C1 segment of cervical spinal cord (tissue), 14 donors: ENCODE measurements at places on chromosomes 1 and 21.

DNA sequence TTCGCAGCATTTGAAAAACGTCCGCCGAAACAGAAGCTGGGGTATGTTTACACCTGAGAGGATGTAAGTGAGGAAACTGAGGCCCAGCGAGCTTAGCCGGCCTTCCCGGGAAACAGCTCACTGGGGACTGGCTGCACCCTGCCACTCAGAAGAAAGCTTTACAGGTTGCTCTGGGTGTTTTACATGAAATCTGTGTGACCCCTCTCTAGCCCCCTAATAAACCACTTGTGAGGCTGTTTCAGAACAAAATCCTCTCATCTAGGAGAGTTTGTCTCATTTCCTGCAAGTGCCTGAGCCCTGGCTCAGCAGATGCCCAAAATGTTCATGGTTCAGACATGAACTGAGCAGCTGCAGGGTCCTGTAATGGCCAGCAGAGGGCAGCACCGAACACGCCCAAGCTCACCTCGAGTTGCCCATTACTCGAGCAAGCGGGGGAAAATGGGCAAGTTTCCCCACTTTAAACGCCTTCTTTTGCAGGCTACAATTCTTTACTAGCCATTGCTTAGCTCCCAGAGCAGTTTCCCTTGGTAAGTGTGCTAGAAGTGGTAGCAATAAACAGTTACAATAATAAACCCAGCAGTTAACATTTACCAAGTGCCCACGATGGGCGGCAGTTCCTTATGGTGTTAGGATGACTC, 76.4 kb downstream of the FHAD1 start:
- DNase-seq: peak; percentile 35

DNA sequence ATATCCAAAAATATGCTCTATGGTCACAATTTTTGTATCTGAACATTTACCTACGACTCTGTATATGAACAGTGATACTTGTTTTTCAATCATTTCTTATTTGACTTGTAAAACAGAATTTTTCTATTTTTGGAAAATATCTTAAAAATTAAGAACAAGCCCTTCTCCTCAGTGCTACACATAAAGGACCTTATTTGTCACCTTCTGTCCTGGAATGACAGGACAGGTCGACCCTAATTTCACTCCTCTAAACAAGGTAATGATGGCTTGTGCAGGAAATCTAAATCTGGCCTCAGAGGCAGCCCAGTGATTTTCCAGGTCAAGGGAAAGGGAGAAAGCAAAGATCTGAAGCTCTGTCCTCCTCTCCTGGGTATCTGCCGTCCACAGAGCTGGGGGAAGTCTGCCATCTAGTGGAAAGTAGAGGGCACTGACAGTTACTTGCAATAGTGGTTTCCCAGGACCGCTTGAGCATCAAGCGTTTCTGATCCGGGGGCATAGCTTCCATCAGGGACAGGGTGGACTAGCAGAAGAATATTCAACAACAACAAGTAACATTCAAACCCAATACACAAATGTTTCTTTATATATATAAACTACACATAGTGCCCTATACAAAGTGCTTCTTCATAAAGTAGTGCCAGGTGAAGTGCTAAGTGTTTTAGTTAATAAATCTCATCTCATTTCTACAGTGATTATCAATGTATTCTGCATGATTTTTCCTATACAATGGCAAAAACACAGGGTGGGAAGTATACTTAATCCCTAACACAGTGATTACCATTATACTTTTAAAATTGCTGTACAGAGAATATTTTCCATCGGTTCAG, 74.6 kb downstream of the SLC25A24 start:
- peak; percentile 52 for DNase-seq

DNA sequence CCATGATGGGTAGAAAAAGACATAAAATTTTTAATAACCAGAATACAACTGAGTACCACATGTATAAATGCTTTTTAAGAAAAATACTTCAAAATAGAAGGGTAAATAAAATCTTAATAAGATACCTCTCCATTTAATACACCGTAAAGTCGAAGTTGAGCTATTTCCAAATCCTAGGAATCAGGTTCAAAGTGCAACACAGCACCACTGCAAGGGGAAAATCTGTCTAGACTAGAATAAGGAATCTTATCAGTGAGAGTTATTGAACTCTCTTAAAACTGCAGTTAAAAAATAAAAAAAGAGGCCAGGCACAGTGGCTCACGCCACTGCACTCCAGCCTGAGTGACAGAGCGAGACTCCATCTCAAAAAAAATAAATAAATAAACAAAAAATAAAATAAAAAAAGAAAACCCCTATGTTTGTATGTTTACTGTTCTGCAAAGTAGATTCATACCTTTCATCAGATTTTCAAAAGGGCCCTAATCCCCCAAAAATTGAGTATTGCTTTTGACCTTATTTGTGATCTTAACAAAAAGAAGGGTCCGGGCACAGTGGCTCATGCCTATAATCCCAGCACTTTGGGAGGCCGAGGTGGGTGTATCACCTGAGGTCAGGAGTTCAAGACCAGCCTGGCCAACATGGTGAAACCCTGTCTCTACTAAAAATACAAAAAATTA, 109.0 kb downstream of the EIF4G3 start:
- DNase-seq: no peak

- DNase-seq: no peak
Observed at GRCh38 chr1:17207966-17208418, 3.1 kb downstream of the PADI1 start.

DNA sequence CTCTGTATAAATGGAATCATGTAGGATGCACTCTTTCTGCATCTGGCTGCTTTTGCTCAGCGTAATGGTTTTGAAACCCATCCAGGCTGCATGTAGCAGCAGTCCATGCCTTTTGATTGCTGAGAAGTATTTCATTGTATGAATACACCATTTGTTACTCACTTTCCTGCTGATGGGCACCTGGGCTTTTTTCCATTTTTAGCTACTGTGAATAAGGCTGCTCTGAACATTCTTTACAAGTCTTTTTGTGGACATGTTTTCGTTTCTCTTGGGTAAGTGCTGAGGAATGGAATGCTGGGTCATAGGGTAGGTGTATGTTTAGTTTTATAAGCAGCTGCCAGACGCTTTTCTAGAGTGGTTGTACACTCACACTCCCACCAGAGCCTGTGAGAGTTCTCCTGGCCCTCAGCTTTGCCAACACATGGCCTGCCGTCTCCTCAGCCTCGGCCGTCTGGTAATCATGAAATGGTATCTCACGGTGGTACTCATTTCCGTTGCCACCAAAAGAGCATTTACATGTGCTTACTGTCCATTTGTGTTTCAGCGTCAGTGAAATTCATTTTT, 22.7 kb downstream of the SLX9 start:
- no peak for DNase-seq

GRCh38 chr1:91850708-91851107, 35.2 kb downstream of the TGFBR3 start:
- DNase-seq: no peak

DNA sequence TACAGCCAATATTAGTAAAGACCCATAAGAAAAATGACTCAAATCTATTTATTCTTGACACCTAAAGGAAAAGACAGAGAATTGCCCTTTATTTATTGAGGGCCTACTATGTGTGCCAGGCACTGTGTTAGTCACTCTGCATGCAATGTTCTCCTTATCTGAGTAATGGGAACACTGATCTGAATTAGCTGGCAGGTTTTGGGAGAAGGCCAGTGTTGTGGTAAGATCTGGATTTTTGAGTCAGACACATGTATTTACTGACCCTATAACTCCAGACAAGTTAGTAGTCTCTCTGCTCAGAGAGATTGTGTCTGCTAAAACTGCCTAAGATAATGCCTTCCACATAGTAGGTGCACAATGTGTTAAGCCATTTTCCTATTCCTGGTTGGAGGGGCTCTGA, 17.3 kb downstream of the LCE4A start:
- DNase-seq: no peak

- no peak for DNase-seq
Observed at GRCh38 chr1:212037900-212038299, 2.4 kb downstream of the DTL start.

GRCh38 chr1:21655259-21655658, 13.9 kb downstream of the RAP1GAP start:
- no peak for DNase-seq

- no peak for DNase-seq
Observed at GRCh38 chr1:43286115-43286514, 734 bp upstream of the C1orf210 start.

- no peak for DNase-seq
Observed at GRCh38 chr21:40011371-40011770, 144.1 kb downstream of the PCP4 start.

- peak; percentile 5 for DNase-seq
Observed at GRCh38 chr1:236103646-236104218, 38.6 kb upstream of the GPR137B start.

- DNase-seq: no peak
Observed at GRCh38 chr1:244065063-244065793, 14.1 kb downstream of the ZBTB18 start.

DNA sequence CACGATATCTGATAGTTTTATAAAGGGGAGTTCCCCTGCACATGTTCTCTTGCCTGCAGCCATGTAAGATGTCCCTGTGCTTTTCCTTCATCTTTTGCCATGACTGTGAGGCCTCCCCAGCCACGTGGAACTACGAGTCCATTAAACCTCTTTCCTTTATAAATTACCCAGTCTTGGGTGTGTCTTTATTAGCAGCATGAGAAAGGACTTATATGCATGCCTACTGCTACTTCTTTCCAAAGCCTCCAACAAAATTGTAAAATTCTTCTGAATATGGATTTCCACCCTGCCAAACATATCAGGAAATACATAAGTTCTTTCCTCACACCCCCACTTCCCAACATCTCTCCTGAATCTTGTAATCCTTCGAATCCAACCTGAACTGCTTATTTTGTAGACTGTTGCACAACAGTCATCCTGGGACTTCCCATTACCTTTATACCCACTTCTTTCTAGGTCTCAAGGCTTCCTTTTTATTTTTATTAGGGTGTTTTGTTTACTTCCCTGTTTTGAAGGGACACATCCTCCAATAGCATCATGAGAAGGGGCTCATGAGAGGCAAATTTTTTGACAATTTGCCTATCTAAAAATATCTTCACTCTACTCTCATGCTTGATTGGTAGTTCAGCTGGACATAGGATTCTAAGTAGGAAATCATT, 67.5 kb upstream of the MUTYH start:
- DNase-seq: no peak

DNA sequence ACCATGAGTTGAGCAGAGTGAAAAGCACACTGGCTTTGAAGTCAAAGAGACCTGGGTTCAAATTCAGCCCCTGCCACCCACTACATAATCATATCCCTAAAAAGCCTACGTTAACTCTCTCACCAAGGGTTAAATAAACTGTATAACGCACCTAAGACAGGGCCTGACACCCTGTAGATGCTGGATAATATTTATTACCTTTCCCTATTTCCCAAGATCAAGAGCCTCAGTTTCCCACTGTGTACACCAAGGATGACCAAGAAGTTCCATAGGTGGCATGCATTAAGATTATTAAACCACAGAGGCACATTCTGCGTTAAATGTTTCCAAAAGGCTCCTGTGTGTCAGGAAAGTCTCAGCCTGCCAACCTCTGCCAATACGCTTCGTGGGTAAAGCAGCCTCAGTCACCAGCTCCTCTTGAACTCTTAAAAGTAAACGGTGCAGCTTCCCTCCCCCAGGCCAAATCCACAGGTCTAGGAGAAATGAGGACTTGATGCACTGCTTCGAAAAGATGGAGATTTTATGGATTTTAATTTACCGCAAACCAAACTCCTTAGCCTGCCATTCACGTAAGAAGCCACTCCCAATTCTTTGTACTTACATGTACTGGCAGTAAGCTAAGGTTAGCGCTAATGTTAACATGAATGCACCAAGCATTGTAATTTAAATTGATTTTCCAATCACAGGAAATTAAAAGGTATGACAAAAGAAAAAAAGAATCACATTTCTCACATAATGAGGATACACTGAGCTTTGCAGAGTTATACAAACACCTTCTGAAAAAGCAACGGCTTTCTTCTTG, 2.6 kb downstream of the USP24 start:
- DNase-seq: no peak

DNA sequence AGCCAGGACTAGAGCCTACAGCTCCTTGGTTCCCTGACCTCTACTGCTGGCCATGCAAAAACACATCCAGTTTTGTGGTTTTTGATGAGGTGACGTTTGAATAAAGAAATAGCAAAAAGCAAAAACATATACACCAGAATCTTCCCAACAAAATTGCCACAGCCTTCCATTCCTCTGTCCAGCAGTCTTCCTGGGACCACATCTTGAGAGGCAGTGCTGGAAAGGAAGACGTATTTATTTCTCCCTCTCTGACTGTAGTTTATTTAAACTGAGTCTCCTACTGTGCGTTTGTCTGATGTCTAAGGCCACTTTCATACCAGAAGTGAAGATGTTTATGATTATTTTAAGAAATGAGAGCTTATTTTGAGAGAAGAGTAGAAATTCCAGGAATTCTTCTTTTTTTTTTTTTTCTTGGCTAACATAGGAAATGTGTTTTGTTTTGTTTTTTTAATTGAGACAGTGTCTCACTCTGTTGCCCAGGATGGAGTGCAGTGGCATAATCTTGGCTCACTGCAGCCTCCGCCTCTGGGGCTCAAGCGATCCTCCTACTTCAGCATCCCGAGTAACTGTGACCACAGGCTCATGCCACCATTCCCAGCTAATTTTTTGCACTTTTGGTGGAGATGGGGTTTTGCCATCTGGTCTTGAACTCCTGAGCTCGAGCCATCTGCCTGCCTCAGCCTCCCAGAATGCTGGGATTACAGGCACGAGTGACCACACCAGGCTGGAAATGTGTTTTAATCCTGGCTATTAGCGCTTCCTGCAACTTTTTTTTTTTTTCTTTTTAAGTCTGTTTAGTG, 118.5 kb downstream of the ITSN1 start:
- no peak for DNase-seq

DNA sequence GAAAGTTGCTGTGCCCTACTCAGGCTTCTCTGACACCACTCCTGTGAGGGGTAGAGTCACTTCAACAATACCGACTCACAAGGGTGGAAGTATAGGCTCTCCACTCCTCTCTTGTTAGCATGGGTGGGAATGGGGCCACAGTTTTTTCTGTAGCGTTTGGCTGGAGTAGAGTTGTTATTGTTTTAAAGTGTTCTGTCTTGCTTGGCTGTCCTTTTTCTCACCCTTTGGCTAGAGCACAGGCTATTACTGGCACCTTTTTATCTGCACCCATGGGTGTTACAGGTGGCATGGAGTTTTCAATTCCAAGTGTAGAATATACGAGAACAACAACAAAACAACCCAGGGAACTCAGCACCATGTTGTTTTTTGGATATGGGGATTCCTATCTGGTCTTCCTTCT, 74.3 kb upstream of the CD5L start:
- no peak for DNase-seq

DNA sequence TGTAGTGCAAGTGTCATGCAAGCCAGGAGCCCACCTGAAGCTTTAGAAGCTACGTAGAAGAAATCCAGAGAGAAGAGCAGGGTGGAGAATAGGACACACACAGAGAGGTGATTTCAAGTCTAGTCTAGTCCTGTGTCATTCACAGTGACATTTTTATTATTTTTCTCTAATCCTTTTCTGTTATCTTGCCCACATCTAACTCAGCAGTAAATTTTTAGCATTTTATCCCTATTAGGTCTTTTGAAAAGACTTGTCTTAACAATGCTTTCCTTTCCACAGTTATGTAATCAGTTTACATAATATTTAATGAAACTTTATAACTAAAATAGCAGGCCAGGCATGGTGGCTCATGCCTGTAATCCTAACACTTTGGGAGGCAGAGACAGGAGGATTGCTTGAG, 198.6 kb downstream of the ADGRL2 start:
- no peak for DNase-seq
